Uterine smooth muscle cell (primary cell): ENCODE measurements at places on chromosomes 1 and 21. TPM values are rescaled to one million over a fixed set of nuclear protein-coding genes. Genes with fewer than 3 reads are reported as not detected.

The GPR25 gene
- not detected in 2 replicates for total RNA-seq

The USH2A gene
- total RNA-seq, result under 0.01 TPM in 1 of 2 replicates, not detected in the other

The PMF1 gene
- 28.9 and 45.6 TPM in 2 replicates for total RNA-seq

The SOAT1 gene
- 41.1 and 51.5 TPM in 2 replicates for total RNA-seq

The KRTAP10-5 gene
- not detected in 2 replicates for total RNA-seq

The CELA3A gene
- not detected in 2 replicates for total RNA-seq

The GCSAML gene
- under 0.01 TPM in 1 of 2 replicates, not detected in the other for total RNA-seq

The PCBP3 gene
- total RNA-seq, result 2.8 and 4.2 TPM in 2 replicates

The SLC45A1 gene
- total RNA-seq, result 1.00 and 1.5 TPM in 2 replicates
